ENCODE measurements at places on chromosomes 7 and 10.
A peak's percentile ranks its signal among the peaks of the same experiment; 100 is the strongest.

DNA sequence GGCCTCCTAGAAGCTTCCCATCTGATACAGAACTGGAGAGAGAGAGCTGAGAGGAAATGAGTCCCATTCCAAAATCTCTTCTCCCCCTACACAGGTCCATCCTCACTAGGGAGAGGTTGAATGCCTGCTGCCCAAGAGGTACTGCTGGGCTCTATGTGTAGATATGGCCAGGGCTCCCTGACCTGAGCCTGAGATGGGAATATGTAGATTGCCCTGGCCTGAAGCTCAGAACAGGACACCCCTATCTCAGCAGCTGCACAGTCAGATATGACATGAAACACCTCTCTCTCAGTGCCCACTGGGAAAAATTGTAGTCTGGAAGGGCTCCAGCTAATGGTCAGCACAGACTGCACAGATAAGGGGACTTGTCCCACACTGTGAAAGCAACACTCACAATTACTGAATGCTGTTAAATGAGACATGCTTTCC, 3.1 kb upstream of the IFIT1B start:
- no peak for DNase-seq

GRCh38 chr7:67022511-67022910, 25.9 kb downstream of the TYW1 start:
- no peak for DNase-seq

GRCh38 chr10:100184840-100185239, 989 bp downstream of the ERLIN1 start:
- no peak for DNase-seq

DNA sequence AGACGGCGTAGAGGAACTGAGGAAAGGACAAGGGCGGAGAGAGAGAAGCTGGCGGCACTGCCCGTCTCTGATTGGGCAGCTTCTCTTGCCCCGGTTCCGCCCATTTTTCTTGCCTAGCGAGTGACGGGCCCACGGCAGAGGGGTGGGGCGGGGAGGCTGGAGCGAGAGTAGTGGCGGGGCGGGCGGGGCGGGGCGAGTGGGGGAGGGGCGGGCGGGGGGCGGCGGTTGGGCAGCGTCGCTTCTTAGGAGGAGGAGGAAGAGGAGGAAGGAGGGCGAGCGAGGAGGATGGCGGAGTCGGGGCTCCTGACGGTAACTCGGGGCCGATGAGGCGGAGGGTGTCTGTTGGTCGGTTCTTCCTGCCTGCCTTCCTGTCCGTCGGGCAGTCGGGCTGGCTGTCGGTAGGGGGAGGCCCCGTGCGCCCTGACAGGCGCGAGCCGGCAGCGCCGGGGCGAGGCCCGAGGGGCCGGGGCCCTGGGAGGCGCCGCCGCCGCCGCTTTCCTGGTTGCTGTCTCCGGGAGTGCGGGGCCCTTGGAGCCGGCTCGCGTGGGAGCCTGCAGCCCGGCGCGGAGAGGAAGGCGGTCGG, at the start of gene SHOC2:
SHOC2 (plus strand) TSS at position 256 of the 583 bp plus-strand sequence. CDS start 44,755 bp downstream, outside the sequence.
- DNase-seq, result peak; percentile 99

GRCh38 chr10:1107679-1108078, 51.5 kb downstream of the WDR37 start:
- no peak for DNase-seq

DNA sequence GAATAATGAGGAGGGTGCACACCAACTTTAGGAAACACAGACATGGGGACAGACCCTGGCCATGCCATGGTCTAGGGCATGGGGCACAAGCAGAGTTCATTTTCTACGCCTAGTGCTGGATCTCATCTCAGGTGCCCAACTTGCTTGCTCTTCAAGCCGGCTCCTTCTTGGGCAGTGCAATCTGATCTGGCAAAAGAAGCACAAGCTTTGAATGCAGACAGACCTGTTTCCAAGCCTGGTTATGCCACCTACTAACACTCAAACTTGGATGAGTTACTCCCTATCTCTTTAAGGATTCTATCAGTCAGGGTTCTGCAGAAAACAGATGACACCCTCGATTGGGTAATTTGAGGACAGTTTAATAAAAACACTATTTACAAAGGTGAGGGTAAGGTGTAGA, 34.9 kb upstream of the WAPL start:
- no peak for DNase-seq

- peak; percentile 85 for DNase-seq
Observed at GRCh38 chr7:141701489-141702046, 398 bp downstream of the DENND11 start.

GRCh38 chr10:36254199-36254598, 612.1 kb upstream of the FZD8 start:
- no peak for DNase-seq

- peak; percentile 61 for DNase-seq
Observed at GRCh38 chr7:7639847-7640220, 718 bp upstream of the UMAD1 start.

- DNase-seq, result no peak
Observed at GRCh38 chr10:3487228-3487627, 297.8 kb downstream of the KLF6 start.

DNA sequence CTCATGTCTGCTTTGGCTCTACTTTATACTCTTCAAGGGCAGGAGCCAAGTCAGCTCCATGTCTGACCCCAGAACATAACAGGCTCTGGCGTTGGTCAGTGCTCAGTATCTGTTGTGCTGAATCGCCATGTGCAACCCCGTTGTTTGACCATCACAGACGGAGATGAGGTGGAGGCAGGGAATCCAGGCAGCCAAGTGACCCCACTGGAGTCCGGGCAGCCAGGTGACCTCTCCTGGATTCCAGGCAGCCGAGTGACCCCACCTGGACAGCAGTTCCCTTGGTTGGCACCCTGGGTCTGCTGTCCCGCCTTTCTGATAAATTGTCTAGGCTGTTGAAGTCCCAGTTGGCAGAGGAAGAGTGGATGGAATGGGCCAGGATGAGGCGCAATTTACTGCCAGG, 232.2 kb downstream of the TCERG1L start:
- DNase-seq, result no peak

DNA sequence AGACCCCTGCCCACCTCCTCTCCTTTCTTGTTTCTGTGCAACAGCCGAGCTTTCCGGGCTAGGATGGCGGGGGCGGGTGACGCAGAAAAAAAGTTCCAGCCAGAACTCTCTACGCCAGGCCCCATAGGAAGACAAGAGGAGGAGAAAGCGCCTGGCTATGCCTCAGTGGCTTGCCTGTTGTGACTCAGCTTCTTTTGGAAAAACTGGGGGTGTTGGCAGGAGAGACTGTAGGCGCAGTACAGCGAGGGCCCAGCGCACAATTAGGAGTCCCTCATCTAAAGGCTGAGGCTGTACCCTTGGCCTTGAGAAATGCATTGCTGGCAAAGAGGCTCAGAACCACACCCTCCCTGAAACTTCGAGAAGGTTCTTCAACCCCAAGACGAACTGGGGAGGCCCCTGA, 28.0 kb upstream of the KPNA7 start:
- no peak for DNase-seq

- no peak for DNase-seq
Observed at GRCh38 chr10:10956681-10957542, 60.8 kb upstream of the CELF2 start.

GRCh38 chr7:223118-223800, 30.9 kb downstream of the FAM20C start:
- DNase-seq, result no peak

DNA sequence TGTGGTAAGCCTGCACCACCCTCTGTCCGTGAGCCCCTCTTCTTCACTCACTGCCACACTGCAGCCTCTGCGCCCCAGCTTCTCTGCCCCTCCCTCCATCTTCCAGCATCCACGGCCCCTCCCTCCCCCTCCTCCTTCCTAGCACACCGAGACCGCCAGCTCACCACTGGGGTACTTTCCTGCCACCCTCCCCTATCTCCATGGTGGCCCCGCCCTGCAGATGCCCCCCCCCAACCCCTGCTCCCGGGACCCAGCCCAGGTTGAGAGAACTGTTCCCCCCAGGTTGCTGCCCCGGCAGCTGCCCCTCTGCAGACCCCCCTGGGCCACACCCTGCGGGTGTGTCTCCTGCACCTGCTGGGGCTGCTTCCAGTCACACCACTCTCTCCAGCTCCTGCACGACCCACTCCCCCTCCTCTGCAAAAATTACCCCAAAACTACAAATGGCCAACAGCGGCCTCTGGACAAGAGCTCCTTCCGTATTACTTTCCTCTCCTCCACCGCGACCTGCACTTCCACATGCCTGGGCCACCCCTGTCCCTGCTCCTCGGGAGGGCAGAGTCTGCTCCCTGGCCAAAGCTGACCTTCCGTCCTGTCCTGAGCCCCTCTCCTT, 209.2 kb upstream of the PPP2R2D start:
- no peak for DNase-seq

GRCh38 chr10:944034-944831, 12.7 kb upstream of the LARP4B start:
- peak; percentile 61 for DNase-seq

- DNase-seq, result no peak
Observed at GRCh38 chr10:19946245-19946644, 130.0 kb downstream of the PLXDC2 start.

- DNase-seq, result no peak
Observed at GRCh38 chr10:14050598-14050997, 280.1 kb downstream of the FRMD4A start.

DNA sequence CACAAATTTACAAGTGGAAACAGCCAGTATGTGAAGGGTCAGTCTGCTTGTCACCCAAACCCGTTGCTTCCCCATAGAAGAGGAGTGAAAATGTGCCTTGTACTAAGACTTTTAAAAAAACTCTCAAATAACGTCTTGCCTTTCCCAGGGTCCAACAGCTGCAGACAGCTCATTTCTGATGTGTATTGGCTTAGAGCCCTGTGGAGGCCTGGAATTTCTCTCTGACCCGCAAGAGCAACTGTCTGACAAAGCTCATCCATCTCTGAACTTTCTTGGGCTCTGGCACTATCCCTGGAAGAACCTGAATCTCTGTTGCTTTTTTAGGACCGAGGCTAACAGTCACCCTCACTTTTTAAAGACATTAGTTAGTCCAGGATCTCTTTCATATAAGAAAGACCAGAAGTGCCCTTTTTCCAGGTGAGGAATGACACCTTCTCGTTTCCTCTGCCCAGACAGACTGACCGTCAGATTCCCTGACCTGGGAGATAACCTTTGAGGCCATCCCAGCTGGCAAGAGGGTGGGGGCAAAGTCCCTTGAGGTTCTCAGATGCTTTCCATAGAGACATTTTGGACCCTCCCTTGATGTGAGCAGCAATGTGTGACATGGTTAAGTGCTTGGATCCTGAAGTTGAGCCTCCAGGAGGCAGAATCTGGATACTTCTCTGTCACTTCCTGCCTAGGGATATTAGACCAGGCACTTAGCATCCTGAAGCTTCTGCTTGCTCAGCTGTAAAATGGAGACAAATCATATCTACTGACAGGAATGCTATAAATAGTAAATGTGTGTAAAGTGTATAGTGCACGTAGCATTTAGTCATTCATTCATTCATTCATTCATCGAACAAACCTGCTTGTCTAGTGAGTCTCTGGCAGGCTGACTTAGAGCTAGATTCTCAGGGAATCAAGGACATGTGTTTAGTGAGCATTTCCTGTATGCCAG, 4.5 kb upstream of the NODAL start:
- DNase-seq, result no peak

DNA sequence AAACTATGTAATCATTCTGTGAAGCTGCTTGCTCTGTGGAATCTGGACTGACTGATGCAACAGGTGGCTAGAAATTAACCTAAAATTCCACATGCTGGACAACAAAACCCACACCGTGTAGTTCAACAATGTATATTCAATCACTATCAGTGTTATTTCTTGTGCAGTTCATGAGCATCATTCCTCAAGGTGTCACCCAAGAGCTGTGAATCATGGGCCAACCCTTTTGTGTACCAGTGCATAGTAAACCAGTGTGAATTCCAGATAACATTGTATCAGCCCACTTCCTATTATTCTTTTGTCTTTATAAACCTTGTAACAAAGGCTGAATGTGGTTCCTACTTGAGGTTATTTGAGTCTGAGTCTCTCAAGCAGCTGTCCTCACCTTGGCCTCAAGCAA, 905.2 kb upstream of the ZNF722 start:
- no peak for DNase-seq

DNA sequence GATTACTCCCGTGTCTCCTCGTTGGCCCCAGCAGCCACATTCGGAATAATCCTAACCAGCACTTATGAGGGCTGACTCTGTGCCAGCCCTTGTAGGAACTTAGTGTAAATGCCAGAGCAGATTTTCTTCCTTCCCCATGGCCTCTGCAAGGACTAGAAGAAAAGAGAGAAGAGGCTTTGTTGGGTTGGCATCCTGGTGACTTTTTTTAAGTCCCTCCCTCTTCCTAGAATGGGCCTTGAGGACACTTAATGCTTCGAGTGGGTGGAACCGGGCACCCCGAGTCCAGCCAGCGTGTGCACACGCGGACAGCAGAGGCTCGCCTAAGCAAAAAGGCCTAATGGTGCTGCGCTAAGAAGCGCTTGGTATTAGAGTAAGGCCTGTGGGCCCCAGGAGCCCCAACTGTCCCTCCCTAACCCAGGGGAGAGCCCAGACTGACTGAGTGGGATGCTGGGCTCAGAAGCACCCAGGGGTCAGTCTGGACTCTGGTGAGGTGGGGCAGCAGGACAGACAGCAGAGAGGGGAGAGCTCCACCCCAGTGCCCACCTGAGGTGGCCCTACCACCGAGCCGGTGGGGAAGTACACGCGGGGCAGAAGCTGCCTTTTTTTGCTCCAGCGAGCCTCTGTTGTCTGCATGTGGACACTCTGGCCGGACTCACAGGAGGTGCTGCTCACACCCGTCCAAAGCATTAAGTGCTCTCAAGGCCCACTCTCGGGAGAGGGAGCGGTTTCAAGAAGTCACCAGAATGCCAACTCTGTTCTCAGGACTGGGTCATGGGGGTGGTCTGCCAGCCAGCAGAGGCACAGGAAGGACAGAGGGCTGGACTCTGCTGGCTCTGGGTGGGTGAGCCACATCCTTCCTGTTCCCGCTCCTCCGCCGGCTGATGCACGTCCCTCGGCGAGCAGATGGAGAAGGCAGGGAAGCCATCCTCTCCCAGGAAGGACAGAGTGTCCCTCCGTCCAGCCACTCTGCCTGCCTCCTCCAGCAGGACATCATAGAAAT, 12.5 kb downstream of the ITPRIP start:
- DNase-seq, result no peak

GRCh38 chr10:6208799-6209235, 6.1 kb downstream of the PFKFB3 start:
- DNase-seq, result no peak

DNA sequence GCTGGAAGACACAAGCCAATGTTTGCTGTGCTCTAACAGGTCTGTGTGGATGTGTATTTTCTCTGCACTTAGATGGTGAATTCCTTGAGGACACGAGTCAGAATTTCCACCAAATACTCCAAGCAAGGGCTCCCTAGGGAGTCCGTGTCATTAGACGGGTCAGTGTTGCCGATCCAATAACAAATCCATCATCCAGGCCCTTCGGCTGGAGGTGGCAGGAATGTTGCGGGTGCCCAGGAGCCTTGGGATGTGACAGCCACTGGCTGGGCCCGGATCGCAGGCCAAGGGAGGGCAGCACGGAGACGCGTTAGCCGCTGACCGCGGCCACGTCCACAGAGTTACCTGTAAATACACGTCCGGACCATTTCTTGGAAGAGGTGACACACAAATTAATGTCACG, 186.8 kb downstream of the WDR37 start:
- no peak for DNase-seq

DNA sequence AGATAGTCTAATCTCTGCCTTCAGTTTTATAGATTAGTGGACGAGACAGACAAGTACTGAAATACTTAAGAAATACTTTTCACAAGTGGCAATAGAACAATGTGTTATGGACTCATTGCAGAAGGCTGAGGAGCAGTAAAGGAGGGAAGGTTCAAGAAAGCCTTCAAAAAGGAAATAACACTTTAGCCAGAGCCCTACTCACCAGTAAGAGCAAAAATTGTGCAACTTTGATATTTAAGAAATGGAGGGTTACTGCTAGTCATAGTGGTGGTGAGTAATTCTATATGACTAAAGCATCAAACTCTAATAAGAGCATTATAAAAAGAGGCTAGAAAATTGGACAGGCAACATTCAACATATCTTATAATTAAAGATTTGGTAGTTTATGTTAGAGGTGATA, 28.8 kb downstream of the PTPN12 start:
- no peak for DNase-seq

Data from activated naive CD4-positive, alpha-beta T cell treated with anti-CD3 and anti-CD28 coated beads, Interleukin-2, amount 10 ng/mL, durations not matched to agents 7 days and 5 days (primary cell).